Stimulated activated CD8-positive, alpha-beta memory T cell treated with anti-CD3 and anti-CD28 coated beads, Interleukin-4, amount 100 ng/mL, for 1 hour (primary cell): ENCODE measurements at places on chromosomes 1 and 21.

DNA sequence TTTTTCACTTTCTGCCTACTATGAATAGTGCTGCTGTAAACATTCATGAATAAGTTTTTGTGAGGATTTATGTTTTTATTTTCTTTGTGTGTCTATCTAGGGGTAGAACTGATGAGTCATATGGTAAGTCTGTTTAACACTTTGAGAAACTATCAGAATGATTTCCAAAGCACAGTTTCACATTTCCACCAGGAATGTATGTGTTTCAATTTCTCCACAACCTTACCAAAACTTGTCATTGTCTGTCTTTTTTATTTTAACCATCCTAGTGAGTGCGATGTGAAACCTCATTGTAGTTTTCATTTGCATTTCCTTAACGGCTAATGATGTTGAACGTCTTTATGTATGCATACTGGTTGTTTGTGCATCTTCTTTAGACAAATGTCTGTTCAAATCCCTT, 23.5 kb downstream of the RNASEL start:
- DNase-seq = no peak

GRCh38 chr1:36083635-36084496, at the start of gene TEKT2:
TEKT2 (plus strand) TSS chr1:36084094; CDS start chr1:36084922, 828 bp downstream.
- DNase-seq = no peak

DNA sequence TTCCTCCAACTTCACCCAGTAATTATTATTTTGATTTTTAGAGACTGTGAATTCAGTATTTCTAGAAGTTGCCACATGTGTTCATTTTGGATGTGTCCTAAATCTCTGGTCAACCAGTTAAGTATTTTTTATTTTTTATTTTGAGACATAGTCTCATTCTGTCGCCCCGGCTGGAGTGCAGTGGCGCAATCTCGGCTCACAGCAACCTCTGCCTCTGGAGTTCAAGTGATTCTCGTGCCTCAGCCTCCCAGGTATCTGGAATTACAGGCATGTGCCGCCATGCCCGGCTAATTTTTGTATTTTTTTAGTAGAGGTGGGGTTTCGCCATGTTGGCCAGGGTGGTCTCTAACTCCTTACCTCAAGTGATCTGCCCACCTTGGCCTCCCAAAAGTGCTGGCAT, 8.0 kb downstream of the MACF1 start:
- DNase-seq = no peak

DNA sequence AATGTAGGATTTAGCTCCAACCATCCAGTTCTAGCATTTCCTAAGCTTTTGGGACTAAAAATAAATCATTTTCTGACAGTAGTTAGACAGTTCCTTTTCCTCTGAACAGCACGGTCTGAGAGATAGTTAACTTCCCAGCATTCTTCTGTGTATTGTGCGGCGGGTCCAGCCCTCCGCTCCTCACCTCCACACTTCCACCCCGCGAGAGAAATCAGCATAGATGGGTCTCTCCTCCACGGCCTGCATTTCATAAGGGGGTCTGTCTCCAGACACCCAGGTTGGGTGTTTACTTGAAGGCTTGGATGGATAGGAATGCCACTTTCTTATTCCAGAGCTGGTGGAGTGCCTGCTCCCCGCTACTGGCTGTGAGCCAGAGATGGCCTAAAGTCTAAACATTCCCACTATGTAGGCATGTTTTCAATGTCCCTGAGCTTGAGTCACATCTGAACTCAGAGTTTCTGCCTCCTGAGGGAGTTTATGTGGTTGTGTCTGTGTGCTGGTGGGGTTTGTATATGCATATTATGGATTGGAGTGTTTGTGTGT, 38.0 kb upstream of the PPP2R5A start:
- no peak for DNase-seq

DNA sequence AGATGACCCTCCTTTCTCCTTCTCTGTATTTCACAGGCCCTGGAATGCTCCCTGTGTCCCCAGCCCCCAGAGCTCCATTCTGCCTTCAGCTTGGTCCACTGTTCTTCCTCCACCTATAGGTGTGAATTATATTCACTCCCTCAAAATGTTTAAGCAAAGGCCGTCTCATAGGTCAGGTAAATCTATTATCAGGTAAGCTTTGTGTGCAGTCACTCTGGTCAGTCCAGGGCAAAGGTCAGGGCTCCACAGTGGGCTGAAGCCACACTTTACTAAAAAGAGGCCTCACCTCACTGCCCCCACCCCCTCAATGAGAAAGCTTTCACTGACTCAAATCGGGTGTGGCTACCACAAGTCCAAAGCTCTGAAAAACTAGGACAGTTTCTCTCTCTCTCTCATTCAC, 65.9 kb downstream of the DNTTIP2 start:
- no peak for DNase-seq

GRCh38 chr21:34745557-34746255, 76.9 kb downstream of the CLIC6 start:
- DNase-seq = peak; percentile 24

- DNase-seq = no peak
Observed at GRCh38 chr1:235138821-235139220, 10.2 kb upstream of the TOMM20 start.

DNA sequence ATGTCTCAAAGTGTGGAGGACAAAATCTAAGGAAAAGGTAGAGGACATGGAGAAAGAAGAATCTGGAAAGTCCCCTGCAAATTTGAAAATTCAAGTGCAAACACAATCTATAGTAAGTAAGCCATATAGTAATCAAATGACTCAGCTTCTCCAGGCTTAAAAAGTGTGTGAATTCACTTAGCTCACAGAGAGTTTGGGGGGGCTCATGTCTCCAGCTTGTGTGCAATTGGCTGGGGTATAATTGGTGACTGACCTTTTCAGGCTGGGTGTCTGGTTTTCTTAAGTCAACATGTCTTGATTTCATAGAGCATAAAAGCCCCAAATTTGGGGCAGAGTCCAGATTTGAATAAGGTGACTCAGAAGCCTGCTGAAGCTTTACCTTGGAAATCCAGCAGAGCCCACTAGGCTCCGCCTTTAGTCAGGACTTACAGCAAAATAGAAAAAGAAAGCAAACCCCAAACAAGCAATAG, 8.6 kb downstream of the CLDN14 start:
- no peak for DNase-seq

GRCh38 chr1:181485287-181486097, 2.2 kb downstream of the CACNA1E start:
- no peak for DNase-seq

GRCh38 chr1:156114919-156115513, 505 bp downstream of the LMNA start:
- DNase-seq = no peak

DNA sequence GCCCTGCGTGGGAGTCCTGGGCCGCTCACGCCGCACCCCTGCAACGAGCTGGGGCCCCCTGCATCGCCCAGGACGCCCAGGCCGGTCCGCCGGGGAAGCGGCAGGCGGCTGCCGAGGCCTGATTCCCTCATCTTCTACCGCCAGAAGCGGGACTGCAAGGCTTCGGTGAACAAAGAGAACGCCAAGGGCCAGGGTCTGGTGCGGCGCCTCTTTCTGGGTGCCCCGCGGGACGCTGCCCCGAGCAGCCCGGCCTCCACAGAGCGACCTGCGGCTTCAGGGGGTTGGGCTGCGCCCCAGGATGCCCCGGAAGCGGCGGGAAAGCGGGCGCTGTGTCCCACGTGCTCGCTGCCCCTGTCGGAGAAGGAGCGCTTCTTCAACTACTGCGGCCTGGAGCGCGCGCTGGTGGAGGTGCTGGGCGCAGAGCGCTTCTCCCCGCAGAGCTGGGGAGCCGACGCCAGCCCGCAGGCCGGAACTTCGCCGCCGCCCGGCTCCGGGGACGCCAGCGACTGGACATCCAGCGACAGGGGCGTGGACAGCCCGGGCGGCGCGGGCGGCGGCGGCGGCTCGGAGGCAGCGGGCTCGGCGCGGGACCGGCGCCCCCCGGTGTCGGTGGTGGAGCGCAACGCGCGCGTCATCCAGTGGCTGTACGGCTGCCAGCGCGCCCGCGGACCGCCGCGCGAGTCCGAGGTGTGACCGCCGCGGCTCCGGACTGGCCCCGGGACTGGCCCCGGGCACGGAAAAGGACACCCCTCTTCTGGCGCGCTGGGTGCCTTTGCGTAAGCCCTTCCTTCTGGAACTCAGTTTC, 2.7 kb downstream of the FAM110D start:
- DNase-seq = no peak

DNA sequence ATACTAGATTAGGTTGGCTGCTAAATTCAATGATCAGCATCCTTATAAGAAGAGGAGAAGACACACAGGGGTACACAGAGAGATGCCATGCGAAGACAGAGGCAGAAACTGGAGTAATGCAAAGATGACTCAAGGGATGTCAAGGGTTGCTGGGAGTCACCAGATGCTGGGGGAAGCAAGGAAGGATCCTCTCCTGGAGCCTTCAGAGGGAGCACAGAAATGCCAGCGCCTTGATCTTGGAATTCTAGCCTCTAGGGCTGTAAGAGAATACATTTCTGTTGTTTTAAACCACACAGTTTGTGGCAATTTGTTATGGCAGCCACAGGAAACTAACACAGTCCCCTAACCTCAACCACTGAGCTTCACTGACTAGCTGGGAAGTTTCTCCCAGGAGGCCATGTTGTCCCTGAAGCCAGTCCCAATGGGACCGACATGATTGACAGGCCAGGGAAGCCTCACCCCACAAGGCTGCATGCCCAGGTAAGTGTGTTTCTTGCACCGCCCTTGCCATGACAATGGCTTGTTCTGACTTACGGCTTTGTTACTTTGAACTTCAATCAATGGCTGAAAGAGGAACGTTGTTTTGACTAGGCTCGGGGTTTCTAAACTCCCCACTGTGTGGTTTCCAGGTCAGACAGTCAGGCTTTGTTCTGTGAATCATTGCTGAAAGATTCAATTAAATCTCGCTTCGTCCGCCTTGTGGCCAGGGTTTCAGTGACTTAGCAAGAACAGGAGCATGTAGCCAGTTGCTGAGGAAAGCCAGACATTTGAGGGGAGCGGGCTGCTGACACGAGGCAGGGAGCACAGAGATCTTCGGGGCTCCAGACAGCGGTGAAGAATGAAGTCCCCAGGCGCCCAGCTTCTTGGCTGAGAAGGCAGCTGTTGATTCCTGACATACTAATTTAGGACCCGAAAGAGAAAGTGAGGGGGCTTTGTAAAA, 62.3 kb downstream of the RUNX1 start:
- peak; percentile 42 for DNase-seq

DNA sequence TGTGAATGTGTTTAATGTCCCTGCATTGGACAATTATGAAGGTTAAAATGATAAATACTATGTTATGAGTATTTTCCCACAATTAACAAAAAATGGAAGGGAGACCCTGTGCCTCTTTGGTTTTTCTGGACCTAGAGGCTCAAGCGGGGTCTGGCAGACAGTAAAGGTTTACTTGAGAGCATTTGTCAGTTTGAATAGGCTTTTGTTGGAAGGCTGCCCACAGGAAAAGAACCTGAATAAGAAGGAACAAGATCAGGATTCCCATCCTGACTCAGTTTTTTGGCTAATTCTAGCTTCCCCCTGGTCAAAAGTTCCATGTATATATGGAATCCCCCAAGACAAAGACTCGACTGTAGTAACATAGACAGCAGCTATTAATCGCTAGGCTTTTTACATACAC, 150.9 kb upstream of the JUN start:
- no peak for DNase-seq

DNA sequence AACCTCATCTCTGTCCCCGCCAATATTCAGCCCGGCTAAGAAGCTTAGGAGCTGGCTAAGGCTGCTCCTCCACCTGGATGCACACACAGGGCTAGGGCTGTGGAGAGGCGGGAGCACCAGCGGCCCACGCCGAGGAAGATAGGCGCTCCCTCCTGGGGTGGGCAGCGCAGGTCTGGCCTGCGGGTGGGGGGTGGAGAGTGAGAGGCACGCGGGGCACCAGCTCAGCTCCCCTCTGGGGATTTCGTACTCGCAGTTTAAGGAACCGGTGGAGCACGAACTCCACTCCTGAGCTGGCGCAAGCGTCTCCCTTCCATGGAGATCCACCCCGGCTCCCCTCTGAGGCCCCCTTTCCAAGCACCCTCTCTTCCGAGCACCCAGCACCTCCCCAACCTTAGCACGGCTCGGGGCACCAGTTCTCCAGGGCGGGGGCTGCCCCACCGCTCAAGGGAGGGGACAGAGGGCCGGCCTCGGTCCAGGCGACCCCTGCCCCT, 433 bp upstream of the KAZN start:
- no peak for DNase-seq

DNA sequence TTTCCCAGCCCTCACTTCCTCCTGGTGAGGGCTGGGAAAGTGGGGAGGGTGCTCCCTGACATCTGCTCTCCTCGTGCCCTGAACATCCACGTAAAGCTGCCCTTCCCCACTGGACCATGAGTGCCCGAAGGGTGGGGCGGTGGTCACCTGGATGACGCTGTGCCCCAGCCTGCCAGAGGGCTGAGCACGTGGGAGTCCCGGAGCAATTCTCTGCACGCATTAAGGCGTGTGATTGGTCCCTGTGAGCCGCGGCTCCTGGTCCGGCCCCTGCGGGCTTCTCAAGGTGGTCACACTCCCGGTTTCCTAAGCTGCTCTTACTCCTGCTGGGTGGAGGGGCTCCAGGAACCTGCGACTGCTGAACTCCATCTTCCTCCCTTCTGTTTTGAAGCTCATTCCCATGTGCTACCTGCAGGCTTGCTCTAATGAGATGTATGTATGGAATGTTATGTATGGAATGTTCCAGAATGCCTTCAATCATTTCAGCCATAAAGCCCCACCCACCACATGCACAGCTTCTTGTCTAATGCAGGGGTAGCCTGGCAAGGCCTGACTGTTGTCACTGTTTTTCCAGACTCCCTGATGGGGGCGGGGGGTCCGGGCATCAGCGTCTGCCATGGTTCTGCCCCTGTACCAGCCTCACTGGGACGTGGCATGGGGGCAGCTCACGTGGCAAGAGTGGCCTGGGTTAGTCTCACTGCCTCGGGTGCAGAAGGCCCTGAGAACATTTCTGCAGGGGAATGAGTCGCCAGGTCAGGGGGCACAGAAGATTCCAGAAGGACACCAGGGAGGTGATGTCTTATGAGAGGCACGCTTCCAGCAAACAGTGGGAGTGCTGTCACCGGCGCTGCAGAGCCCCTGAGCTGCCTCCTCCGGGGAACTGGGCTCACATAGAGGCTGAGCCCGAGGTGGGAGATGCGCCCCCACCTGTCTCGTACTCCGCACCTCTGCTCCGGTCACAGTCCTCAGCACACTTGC, 19.4 kb downstream of the KRTAP10-1 start:
- no peak for DNase-seq

GRCh38 chr1:222620566-222620965, 2.7 kb downstream of the MIA3 start:
- DNase-seq = no peak

DNA sequence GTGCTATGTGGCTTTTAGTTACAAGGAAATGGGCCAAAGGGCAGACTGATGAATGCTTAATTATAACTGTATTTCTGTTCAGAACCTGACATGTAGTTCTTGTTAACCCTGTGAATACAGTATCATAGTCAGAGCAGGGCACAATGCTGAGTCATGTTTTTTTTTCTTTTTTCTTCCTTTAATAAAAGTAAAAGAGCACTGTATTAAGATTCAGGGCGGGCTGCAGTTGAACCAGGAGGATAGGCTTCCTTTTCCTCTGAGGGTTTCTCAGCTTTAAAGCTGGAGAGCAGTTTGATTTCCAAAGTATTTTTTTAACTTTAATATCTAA, 8.7 kb downstream of the CLDN8 start:
- DNase-seq = no peak

DNA sequence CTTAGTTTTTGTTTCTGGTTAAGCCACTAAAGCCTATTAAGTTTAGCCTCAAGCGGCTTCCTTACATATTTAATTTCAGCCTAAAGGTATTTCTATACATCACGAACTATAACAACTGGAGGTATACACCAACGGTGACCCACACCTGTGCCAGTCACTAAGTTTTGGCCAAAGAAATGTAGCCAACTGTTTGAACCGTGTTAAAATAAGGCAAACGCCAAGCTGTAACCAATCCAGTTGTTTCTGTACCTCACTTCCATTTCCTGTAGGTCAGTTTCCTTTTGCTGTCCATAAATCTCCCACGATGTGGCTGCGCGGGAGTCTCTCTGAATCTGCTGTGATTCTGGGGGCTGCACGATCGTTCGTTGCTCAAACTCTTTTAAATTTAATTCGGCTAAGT, 5.6 kb upstream of the ERO1B start:
- no peak for DNase-seq
